ENCODE measurements at places on chromosomes 6 and 20.

DNA sequence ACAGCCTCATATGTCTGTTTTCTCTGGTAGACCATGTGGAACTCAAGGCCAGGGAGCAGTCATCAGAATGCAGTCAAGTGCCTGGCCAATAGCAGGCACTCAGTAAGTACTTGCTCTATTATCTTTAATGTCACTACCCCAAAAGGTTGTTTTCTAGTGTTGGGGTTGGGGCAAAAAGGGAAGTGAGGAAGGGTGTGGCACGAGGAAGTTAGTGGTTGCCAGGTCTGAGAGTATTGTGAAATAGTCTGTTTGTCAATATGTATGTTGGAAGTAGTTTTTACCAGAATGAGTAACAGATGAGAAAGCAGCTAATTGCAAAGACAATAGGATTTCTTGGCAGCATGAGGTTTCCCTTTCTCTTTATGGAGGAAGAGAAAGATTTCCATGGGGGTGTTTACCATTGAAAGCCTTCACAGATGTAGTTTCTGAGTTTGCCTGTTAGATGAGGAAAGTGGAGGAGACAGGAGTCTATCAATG is 59.5 kb upstream of the ARMH2 start:
- DNase-seq: no peak

DNA sequence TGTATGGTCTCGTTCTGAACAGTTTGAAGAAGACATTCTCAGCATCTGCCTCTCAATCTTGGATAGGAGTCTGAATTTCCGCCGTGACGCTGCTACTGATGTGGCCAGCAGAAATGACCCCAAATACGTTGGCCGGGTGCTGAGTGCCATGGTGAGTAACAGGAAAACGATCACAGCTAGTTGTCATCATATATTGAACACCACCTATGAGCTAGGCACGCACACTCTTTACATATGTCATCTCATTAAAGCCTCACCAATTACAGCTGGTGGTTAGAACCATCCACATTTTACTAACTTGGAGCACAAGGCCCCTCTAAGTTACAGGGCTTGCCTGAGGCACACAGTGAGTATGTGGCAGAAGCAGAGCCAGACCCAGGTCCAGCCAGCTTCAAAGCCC is 17.1 kb downstream of the TGM3 start:
- DNase-seq: no peak

- DNase-seq: no peak
Measured at GRCh38 chr20:8020314-8021079, 936 bp upstream of the TMX4 start.

DNA sequence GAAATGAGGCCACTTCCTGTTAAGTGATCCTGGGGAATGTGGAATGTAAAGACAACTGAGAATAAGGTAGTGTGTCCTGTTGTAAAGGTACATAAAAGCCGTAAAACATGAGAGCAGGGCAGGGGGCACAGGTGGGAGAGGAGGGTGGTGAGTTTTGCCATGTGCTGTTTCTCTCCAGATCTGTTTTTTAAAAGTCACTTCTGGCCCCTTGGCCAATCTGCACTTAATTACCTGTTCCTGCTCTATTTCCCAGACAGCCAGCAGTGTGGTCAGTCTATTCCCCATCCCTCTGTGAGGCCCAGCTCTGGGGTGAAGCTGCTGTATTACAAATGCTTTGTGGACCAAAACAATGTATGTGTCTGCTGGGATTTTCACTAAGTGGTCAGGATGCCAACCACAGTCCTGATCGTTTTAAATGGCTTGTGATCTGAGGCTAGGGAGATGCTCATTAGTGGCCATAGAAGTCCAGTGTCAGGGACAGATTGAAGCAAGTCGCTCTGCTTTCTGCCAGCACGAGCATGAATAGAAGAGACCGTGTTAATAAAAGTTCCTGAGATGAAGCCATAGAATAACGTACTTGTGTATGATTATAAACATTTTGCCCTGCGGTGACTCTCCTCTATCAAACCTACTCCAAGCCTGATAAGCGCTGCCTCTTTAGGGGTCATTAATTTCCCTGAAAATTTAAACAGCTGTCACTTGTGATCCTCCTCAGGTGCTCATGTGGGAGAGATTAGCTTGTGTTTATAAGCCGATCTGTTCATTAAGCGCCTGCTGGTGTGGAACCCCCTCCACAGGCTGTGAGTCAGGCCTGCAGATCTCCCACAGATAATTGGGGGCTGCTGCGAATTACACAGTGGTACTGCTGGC is 111.8 kb upstream of the CENPW start:
- DNase-seq: no peak

- no peak for DNase-seq
Measured at GRCh38 chr20:64225828-64226598, 29.5 kb upstream of the PCMTD2 start.

DNA sequence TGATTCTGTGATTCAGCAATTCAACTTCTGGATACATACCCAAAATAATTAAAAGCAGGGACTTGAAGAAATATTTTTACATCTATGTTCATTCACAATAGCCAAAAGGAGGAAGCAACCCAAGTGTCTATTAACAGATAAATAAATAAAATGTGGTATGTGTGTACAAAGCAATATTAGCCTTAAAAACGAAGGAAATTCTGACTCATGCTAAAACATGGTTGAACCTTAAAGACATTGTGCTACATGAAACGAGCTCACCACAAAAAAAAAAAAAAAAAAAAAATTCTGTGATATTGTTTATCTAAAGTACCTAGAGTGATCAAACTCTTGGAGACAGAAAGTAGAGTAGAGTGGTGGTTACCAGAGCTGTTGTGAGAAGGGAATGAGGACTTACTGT is 54.8 kb upstream of the TFAP2D start:
- no peak for DNase-seq

DNA sequence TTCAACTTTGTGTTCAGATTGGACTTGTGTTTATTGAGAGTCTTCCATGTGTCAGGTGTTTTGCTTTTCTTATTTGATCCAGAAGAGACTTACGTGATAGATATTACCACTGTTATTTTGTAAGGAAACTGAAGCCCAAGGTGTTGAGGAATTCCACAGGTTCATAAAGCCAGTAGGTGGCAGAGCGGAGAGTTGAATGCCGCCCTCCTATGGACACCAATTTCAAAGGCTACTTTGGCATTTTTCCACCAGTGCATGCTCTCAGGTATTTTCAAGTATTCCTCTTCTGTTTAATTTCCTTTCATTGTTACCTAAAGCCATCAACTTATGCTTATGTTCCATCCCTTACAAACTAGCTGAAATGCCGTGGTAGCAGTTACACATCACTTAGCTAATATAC is 14.0 kb upstream of the COL10A1 start:
- no peak for DNase-seq

GRCh38 chr20:51876313-51876940 is 74.1 kb upstream of the SALL4 start:
- DNase-seq: no peak

DNA sequence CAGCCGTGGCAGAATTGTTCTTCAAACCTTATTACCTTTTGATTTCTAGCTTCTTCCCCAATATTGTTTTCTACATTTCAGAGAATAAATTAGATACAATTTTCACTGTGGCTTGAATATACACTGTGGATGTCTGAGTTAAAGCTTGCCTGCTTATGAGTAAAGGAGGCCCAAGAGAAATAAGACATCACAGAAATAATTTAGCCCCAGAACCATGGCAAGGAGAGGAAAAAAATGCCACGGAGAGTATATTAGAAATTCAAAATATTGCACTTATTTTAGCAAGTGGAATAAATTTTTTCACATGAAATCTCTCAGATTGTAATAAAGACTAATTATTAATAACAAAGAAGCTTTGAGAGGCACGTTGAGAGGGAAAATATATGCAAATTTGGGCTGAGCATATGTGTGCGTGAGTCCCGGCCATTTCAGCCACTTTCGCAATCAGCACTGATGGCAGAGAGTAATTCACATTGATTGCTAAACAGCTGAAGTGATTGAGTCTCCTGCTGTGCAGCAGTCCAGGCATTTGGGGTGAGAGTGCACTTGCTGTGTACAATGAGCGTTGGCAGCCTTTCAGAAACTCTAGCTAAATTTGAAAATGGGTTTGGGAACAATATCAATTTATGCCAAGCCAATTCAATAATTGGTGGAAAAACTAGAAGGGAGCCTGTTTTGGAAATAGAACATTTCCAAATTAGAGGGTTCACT is 596.0 kb downstream of the EPM2A start:
- no peak for DNase-seq

DNA sequence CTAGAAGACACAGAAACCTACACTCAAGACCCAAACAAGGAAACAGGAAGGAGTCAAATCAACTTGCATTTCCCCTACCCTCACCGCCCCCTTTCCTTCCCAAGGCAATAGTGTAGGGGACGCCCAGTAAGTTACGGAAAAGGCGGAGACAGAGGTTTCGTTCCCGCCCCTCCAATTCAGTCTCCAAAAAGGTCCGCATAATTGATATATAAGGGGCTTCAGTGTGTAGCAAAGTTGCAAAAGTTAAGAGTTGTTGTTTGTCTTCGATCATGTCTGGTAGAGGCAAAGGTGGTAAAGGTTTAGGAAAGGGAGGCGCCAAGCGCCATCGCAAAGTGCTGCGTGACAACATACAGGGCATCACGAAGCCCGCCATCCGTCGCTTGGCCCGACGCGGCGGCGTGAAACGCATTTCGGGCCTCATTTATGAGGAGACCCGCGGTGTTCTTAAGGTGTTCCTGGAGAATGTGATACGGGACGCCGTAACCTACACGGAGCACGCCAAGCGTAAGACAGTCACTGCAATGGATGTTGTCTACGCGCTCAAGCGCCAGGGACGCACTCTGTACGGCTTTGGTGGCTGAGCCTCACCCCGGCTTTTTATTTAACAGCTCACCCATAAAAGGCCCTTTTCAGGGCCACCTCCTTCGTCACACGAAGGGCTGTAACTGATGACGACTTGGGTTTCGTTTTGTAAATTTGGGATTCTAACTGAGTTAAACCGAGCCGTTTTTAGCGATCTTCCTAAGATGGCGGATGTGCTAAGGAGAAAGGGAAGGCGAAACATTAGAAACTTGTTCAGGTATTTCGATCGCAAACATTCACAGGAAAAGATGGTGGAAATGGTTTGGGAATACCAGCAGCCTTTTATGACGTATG is 124.6 kb upstream of the BTN3A2 start:
- no peak for DNase-seq

GRCh38 chr6:156949376-156949775 is 172.2 kb downstream of the ARID1B start:
- DNase-seq: peak; percentile 39

- no peak for DNase-seq
Measured at GRCh38 chr20:3826420-3826819, 6.1 kb downstream of the AP5S1 start.

GRCh38 chr6:13924146-13924948 is 405 bp upstream of the RNF182 start:
- DNase-seq: peak; percentile 15

DNA sequence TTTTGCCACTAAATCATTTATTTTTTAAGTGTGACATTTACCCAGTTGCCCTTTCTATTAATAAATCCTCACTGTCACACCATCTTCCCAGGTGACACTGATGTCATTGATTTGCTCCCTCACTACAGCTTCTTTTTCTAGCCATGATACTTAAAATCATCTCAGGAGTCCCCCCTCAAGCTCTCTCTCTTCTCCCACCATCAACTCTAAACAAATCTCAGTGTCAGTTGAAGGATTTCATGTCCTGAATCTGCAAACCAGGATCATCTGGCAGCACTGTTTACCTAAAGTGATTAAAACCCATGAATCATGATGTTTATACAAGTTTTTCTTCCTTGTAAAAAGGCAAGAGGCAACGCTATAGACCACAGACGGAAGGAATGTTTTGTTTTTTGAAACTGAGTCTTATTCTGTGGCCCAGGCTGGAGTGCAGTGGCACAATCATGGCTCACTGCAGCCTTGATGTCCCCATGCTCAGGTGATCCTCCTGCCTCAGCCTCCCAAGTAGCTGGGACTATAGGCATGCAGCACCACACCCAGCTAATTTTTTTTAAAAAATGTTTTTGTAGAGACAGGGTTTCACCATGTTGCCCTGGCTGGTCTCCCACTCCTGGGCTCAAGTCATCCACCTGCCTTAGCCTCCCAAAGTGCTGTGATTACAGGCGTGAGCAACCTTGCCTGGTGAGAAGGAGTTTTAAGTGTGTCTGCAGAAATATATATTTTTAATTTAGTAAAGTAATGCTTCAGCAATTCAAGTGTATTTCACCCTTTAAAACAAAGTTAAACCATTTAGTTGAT is 30.1 kb upstream of the SH3BGRL2 start:
- no peak for DNase-seq

- no peak for DNase-seq
Measured at GRCh38 chr6:23073821-23074220, 504.5 kb downstream of the HDGFL1 start.

DNA sequence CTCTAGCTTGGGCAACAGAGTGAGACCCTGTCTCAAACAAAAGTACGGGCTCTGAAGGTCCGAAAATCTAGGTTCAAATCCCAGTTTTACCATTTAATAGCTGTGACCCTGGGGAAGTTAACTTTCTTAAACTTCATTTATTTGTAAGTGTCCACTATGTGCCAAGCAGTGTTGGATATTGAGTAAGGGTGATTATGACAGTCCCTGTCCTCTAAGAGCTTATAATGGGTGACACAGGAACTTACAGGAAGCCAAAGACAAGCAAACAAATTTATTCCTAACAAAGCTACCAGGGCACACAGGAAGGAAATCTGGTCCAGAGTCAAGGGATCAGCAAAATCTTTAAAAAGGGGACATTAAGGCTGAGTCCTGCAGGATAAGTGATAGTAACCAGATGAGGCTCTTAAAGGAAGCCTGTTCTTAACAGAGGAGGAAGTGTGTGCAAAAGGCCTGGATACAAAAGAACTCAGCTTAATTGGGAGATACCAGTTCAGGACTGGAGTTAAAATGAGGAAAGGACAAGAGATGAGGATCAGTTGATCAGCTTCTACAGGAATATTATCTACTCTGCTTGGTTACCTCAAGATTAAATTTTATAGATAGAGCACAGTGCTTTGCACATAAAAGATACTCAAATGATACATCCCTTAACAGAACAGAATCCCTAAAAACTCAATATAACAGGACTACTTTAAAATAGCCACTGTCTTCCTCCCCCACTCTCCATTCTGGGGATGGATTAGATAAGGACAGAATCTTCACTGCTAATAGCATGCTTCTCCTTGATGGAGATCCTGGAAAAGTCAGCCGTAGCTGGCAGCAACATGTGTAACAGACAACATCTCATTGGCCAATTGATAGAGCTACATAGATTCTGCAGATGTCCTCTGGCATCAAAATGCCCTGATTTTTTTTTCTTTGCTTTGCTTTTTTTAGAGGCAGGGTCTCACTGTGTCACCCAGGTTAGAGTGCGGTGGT is 6.1 kb downstream of the SNX3 start:
- DNase-seq: no peak

- DNase-seq: no peak
Measured at GRCh38 chr6:150201285-150201684, 58.4 kb downstream of the PPP1R14C start.

DNA sequence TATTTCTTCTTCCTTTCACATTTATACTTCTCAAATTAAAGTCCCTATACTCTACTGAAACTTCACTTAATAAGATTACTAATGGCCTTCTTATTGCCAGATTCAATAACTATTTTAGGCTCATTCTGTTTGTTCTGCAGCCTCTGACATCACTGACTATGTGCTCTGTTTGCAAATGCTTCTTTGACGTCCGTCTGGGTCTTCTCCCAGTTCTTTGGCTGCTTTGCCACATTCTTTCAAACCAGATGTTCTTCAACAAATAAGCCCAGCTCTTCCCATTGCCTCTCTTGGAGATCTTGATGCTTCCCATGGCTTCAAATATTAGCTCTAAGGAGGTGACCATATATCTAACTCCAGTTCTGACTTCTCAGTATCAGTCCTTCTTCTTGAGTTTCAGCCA is 117.4 kb downstream of the BTBD9 start:
- DNase-seq: no peak

- DNase-seq: no peak
Measured at GRCh38 chr20:57656252-57656820, 36.1 kb upstream of the ZBP1 start.

GRCh38 chr6:120875900-120876299 is 458.4 kb downstream of the TBC1D32 start:
- DNase-seq: no peak
